ENCODE measurements at places on chromosomes 13 and 19.
A peak's percentile ranks its signal among the peaks of the same experiment; 100 is the strongest.

- DNase-seq: no peak
Observed at GRCh38 chr19:3370214-3370720, 3.9 kb downstream of the NFIC start.

DNA sequence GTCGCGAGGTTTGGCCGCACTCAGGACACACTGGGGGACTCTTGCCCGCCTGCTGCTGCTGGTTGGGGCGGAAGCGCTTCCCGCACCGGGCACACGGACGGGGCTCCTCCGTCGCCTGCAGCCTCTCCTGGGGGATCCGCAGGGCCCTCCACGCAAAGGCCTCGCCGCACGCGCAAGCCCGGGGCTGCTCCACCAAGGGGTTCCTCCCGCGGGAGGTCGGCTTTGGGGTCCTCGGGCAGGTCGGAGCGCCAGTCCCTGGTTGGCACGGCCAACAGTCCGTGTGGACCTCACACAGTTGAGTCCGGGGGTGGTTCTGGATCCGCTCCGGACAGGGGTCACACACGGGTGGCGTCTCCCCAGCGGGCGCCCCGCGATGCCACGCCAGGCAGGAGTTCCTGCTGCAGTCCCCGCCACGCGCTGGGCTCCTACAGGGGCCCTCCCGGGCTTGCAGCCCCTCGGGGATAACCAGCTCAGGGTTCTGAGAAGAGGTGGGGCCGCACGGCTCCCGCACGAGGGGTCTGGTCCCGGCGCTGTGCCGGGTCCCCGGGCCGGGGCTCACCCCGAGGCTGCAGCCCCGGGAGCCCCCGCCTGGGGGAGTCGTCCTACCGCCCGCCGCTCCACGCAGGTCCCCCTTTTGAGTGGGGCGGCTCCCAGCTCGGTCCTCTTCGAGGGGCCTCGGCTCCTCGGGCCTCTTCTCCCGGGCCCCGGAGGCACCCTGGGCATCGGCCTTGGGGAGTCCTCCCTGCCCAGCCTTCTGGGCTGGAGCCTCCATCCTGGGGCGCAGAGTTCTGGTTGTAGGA is 6.2 kb upstream of the ZNF497 start:
- no peak for DNase-seq

GRCh38 chr13:74870865-74871264 is 611.1 kb downstream of the TBC1D4 start:
- DNase-seq: peak; percentile 41

DNA sequence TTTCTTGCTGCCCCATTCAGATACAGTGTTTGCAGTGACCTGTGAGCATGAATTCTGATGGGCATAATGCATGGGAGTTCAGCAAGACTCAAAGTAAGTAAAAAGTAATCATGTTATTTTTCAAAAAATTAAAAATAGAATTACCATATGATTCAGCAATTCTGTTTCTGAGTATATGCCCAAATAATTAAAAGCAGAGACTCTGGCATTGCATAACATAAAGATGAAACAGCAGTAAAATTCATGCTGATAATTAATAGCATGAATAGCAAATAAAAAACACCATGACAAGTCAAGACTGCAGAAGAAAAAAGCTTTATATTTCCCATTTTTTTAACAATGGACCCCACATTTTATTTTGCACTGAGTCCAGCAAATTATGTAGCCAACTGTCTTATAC is 21.3 kb downstream of the RNF6 start:
- no peak for DNase-seq
